ENCODE measurements at places on chromosomes 6 and 20. TPM values are rescaled to one million over a fixed set of nuclear protein-coding genes. Genes with fewer than 3 reads are reported as not detected.

GRCh38 chr6:111750753-111751673 is 122.2 kb downstream of the FYN start:
- no peak for DNase-seq

DNA sequence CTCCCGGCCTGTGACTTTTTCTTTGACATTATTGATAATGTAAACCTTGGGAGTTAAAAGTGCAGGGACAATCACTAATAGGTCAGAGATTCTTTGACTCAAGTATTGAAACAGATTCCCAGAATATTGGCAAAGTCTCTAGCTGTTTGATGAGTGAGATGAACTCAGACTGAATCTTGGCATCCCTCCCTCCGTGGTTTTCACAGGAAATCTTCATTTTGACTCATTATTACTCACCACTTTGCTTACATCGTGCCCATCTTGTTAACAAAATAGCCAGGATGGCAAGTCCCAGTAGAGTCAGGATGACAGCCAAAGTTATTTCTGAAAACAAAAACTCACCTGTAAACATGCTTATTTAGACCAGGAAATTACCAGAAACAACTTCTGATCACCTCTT is 2.0 kb downstream of the TSBP1 start:
- no peak for DNase-seq

DNA sequence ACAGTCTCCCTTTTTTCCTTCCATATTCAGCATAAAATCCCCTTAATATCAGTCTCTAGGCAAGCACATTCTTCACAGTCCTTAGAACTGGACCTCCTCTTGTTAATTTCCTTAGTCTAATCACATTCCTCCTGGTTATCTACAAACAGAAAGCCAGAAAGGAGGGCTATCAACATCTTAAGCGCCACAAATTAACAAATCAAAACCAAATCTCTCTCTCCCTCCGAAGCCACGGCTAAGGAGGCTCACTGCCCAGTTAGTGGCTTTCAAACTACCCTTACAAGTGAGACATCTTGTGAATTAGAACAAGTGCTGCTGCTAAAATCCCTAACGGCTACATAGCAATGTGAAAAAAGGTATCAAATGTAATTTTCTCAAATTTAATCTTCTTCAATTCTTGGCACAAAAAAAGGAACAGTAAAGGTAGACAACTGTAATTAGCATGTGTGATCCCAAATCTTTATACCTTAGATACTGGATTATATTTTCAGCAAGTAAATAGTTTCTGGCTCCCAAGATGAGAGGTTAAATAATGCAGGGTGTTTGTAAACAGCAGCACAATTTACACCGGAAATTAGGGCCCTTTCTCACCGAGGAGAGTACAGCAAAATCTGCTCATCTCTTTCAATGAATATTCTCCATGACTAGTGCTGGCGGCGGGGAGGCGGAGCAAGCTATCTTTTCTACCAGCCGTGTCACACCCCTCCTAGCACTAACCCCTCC is 1.4 kb upstream of the TRIM39 start:
- DNase-seq = no peak

GRCh38 chr6:109236115-109237076 is 141.1 kb downstream of the CEP57L1 start:
- no peak for DNase-seq

The SLC52A3 gene
- polyA plus RNA-seq = 2.8 TPM

The SYNJ2 gene
- polyA plus RNA-seq = 10.7 TPM
